ENCODE measurements at places on chromosomes 6 and 20.

- DNase-seq = no peak
Measured at GRCh38 chr20:14711652-14712051, 374.2 kb upstream of the FLRT3 start.

GRCh38 chr6:84052204-84052882, 18.8 kb downstream of the MRAP2 start:
- DNase-seq = peak; percentile 89

DNA sequence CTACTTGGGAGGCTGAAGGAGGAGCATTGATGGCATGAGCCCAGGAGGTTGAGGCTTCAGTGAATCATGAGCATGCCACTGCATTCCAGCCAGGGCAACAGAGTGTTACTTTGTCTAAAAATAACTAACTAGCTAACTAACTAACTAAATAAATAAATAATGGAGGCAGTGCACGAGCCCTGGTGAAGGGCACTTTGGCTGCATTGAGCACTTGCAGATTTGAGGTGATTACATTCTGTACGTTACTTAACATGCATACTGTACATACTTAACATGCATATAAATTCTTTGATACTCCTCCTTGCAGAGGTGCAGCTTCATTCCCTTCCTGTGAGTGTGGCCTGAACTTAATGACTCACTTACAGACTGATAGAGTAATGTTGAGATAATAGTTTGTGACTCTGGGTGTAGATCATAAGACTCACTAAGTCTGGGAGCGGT, 10.7 kb downstream of the HLA-A start:
- no peak for DNase-seq

- DNase-seq = no peak
Measured at GRCh38 chr20:12113468-12114371, 196.0 kb downstream of the BTBD3 start.

- no peak for DNase-seq
Measured at GRCh38 chr6:125356884-125357283, 55.1 kb upstream of the HDDC2 start.

DNA sequence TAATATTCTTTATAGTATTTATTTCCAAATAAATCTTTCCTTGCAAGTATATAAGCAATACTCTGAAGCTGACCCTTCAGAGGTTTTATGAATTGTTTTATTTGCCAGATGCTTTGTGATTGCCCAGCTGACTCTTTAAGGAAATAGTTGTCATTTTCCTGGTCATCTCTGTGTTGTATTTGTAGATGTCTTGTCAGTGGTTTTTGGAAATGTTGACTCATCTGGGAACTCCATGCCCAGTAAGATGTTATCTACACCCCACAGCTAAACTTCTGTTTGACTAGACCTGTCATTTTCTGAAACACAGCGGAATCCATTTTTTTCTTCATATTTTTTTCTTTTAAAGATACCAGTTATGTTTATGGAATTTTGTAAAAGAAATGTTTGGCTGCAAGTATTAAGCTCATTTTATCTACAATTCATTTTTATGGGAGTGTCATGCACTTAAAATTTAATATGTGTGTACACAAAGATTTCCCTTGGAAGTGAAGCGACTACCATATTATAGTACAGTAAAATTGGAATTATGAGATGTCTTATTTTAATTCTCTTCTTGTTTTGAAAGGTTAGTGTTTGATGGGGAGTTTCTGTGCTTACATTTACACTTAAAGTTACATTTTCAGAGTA, 491.0 kb downstream of the NKAIN2 start:
- DNase-seq = no peak

DNA sequence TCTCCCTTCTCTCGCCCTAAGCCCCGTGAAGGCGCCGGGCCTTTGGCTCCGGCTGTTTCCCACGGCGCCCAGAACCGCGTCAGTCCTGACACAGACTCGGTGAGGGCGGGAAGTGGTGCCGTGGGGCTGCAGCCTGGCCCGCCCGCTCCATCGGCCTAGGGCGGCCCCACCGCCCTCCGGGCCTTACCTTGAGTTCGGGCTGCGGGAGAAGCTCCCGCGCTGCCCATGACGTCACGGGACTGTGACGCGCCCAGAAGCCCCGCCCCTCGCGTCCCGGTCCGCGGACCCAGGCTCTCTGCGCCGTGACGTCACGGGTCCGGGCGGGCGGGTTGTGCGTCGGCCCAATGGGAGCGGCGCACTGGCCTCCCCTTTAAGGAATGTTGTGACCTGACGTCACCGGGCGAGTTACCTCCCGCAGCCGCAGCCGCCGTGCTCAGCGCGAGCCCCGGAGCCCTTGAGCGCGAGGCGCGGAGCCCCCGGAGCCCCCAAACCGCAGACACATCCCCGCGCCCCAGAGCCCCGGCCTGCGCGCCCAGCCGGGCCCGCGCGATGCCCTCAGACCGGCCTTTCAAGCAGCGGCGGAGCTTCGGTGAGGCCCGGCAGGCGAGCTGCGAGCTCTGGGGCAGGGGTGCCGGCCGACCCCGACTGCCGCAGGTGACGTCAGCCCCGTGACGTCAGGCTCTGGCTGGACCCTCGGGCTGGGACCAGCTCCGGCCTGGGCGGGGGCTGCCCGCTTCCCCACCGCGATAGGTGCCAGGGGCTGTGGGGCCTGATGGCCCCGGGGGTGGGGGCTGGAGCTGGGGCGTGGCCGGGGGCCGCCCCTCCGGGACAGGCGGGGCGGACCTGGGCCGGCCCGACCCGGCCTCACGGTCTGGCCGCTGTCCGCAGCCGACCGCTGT, at the start of gene MAP1LC3A:
TSS of gene MAP1LC3A (plus strand) at position 399 of the 899 bp plus-strand sequence. CDS start at position 550, 151 bp downstream.
- DNase-seq = peak; percentile 65

DNA sequence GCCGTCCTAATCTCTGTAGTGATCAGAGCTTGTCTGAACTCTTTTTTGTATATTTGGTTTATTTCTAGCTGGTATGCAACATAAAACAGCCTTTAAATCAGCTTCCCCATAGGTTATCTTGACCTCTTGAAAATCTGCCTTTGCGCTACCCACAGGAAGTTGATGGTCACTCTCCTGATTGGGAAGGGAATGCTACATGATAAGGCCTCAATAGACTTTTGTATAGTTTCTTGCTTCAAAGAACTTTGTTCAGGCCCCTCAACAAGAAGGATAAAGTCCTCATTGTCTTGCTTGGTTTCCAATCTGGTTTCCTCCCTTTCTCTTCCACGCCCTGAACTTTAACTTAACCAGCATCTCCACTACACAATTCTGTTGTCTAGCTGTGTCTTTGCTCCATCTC, 95.4 kb upstream of the TENT5A start:
- no peak for DNase-seq

- no peak for DNase-seq
Measured at GRCh38 chr20:7147220-7147601, 379.7 kb downstream of the BMP2 start.

- DNase-seq = no peak
Measured at GRCh38 chr6:26454631-26455030, 3.1 kb upstream of the BTN2A1 start.

GRCh38 chr6:146028252-146028795, 538 bp upstream of the GRM1 start:
- no peak for DNase-seq

DNA sequence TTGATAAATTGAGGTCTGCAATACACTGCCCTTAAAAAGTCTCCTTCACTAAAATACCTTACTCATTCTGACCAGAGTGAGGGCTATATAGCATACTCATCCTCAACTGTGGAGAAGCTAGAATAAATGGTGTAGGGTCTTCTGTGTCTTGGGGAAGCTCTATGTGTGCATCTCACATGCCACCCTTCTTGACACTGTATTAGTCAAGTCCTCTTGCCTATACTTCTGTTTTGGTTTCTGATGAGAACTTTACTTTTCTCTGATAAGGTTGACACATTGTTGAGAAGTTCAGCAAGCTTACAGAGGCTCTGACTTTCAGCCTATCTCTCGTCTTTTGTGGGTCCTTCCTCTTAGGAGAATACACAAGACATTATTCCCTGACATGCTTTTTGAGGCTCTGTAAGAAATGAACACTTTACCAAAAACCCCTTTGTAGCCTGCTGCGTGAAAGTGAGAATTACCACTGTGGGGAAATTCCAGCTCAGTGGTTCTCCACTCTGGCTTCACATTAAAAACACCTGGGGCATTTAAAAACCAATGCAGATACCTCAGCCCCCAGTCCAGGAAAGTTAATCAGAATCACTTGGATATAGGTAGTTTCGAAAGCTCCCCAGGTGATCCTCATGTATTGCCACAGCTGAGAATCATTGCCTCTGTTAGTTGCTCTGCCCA, 372.1 kb upstream of the HS3ST5 start:
- DNase-seq = no peak

- DNase-seq = no peak
Measured at GRCh38 chr20:1669304-1669703, 11.7 kb upstream of the SIRPG start.

DNA sequence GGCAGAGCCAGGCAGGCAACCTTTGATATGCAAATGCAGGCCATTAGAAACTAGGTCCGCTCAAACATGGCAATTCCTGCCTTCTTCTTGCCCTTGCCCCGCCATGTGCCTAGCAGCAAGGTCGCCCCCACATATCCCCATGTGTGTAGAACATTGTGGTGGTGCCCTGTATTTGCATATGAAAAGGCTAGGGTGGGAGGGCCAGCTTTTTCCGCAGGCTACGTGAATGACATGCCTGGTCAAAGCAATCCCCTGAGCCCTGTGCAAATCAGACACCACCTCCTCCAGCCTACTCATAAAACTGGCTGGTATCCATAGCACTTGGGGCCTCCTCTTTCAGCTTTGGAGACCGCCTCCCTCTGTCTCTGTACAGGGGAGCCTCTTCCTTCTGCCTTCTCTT, 31.6 kb downstream of the GSTA2 start:
- no peak for DNase-seq

DNA sequence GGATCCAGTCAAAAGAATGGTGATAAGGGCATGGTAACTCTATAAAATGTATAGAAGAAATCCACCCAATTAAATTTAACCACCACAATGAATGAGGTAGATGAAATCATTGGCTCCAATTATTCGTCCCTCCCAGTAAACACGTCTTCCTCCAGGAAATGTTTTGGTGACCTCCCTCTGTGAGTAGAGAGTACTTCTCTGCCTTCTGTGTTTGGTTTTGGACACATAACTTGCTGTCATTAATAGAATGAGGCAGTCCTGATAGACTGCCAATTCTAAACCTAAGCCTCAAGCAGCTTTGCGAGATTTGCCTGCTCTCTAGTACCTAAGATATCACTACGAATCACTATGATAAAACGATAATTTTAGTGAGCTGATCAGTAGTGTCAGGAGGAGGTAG, 632.8 kb downstream of the HDGFL1 start:
- no peak for DNase-seq

GRCh38 chr20:38298768-38299288, 5.1 kb upstream of the BPI start:
- no peak for DNase-seq

DNA sequence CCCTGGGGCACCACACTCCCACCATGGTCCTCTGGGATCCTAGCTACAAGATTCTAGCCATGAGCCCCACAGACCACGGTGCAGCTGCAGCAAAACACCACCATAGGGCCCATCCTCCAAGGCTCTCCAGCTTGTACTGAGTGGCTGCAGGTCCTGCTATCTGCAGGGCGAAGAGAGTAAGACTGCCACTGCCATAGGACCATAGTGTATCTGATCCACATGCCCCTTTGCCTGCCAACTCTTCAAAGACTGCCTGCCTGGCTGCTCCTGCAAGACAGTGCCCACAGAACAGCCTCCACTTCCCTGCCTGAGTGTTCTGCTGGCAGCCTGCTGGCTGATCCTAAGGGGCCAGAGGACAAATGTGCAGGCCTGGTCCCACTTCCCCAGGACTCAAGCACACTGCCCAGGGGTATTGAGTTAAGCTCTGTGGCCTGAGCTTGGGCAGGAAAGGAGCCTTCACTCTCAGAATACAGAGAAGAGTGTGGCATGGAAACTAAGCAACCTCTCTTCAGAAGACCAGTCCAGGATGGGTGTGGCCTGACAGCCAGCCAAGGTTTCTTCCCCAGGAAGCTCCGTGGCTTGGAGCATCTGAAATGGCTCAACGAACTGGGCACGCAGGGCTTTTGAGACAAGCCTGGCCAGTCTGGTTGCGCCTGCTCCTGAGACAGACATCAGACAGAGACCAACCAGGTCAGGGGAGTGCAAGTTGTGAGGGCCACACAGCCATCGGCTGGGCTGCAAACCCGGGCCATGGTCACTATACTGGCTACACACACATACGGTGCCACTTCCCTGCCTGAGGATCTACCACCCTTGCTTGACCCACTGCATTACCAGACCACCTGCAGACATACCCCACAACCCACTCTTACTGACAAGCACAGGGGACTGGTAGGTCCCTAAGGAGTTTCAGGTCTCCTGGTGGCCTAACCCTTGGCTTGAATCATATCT, 54.5 kb downstream of the RNGTT start:
- DNase-seq = no peak

DNA sequence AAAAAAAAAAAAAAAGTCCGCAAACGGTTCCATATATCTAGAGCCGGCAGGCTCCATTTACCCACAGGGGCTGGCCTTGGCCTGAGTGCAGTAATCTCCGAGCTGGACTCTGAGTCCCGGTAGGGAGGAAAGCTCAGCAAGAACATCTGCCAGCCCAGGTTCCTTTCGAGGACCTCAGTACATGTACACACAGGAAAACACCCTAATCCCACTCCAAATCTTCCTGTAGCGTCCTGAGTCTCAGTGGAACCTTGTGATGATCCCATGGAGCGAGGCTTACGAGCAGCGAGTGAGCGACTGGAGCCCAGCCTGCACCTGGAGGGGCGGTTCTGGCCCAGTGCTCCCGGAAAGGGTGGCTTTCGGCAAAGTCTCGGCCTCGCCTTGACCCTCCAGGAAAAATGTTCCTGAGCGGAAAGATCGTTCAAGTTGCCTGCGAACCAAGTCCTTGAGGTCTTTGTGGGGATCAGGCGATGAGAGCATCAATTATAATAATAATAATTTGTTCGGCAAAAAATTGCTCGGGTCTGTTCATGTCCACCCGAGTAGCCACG, 32.1 kb downstream of the PRSS16 start:
- DNase-seq = no peak

DNA sequence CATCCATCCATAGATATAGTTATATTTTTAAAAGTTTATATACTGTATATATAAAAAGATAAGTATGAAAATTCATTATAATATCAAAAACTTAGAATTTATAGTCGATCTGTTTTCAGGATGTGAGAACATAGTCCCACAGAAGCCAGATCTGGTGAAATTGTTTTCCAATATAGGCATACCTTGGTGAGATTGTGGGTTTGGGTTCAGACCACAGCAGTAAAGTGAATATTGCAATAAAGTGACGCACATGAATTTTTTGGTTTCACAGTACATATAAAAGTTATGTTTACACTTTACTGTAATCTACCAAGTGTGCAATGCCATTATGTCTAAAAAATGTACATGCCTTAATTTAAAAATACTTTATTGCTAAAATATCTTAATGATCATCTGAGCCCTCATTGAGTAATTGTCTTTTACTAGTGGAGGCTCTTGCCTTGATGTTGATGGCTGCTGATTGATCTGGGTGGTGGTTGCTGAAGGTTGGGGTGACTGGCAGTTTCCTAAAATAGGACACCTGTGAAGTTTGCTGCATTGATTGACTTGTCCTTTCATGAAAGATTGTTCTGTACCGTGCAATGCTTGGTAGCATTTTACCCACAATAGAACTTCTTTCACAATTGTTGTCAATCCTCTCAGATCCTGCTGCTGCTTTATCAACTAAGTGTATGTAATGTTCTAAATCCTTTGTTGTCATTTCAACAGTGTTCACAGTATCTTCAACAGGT, 29.8 kb downstream of the AIG1 start:
- no peak for DNase-seq
